ENCODE measurements at places on chromosomes 3 and 15.

DNA sequence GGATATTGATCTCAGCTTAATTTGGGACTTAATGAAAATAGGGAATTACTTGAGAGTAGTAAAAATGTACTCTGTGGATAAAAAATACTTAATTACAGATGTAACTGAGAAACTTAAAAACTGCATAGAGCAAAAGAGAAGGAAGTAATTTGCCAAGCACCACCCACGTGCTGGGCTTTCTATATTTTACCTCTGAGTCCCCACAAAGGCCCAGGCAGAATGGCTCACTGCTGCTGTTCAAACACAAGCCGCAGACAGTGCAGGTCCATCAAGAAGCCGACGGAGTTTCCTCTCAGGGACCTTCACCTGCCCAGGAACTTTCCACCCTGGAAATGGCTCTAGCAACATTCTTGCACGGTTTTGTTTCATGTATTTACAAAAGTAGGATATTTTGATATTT, 77.2 kb upstream of the TRPM1 start:
- no peak for DNase-seq

DNA sequence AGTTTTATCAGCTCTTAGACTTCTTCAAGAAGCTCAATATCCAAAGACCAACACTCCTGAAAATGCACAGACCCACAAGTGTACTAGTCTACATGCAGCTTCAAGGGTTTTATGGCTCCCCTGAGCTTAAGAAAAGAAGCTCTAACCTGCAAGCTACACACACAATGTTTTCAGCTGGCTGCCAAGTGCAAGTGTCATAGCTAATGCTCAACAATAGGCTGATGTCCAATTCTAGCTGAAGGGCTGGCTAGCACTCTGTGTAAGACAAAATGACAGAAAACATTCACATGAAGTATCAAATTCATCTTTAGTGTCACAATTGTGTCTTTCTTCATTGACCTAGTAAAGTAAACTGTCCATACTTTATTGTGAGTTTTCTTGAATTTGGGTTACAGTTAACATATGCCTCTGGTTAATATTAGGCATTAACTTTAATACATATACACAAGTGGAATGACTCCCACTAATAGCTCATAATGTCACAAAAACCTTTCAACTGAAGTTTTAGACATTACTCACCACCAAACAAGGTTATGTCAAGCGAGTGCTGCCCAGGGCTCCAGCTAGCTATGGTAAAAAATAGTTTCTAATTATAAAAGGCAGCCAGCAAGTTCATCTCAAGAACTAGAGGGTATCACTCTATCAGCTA, 15.1 kb downstream of the ABI3BP start:
- no peak for DNase-seq

- DNase-seq, result no peak
Measured at GRCh38 chr3:105364128-105364527, 2.6 kb upstream of the ALCAM start.

- no peak for DNase-seq
Measured at GRCh38 chr3:35596335-35596995, 42.9 kb upstream of the ARPP21 start.

- no peak for DNase-seq
Measured at GRCh38 chr15:48012191-48012590, 108.6 kb upstream of the SLC24A5 start.

- DNase-seq, result no peak
Measured at GRCh38 chr3:12484983-12485327, 675 bp downstream of the TSEN2 start.

DNA sequence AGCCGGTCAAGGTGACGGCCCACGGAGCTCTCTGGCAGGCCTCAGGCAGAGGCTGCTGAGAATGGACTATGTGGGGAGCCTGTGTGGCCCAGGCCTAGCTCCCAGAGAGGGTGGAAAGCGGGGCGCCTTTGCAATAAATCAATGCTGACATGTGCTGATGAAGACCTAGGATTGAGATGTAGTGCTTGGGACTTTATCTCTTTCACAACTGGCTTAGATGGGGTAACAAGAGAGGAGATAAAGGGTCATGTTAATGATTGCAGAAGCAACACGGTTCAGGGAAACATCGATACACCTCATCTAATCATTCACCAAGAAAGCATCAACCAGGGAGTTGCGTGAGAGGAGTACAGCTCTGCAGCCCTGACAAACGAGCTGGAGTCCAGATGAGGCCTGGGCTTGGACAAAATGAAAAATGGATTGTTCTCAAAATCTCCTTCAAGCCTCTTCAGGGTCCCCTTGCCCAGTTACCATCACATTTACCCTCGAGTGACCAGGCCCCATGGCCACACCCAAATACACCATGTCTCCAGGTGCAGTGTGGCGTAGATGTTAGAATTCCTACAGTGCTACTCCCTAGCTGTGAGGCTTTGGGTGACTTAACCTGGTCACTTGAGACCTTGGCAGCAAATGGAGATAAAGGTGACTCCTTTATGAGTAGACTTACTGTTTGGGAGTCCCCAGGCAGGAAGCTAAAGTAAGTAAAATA, 146.4 kb upstream of the LIPC start:
- no peak for DNase-seq

GRCh38 chr3:139935016-139935865, at the start of gene CLSTN2:
TSS of gene CLSTN2 (plus strand) at chr3:139935185.
- no peak for DNase-seq

- DNase-seq, result no peak
Measured at GRCh38 chr3:117874904-117875874, 1159.5 kb downstream of the IGSF11 start.

- no peak for DNase-seq
Measured at GRCh38 chr3:186425788-186426730, 64.0 kb upstream of the DGKG start.

- no peak for DNase-seq
Measured at GRCh38 chr3:168341192-168341815, 245.6 kb upstream of the GOLIM4 start.

- DNase-seq, result no peak
Measured at GRCh38 chr3:51620543-51620942, 50.5 kb upstream of the TEX264 start.

DNA sequence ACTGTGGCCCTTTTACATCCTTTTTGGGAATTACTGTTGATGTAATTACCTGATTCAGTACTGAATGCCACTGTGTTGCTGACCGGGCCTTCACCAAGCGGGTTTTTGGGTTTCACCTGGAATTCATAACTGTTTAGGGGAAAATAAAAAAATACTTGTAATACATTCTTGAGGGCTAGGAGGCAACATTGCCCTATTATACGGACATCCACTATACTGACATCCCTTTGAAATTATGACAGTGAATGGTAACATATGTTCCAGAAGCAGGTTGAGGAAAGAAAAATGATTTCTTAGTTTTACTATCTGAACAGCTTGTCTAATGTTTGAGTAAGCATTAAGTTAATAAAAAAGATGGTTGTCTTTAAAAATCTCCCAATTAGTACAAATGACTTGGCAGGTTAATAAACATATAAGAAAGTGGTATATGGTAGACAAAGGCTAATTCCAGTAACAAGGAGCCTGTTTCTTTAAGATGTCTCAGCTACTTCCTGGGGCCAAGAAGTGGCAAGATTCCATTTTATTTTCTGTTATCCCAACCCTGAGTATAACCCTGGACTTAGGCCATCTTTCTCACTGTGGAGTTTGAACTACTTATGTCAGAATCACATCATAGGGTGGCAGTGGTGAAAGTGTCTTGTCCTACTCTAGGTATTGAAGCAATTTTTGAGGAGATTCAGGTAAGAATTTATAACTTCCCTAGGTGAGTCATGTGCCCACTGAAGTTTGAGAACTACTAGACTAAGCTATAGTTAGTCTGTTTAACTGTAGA, 45.5 kb downstream of the TFG start:
- no peak for DNase-seq

GRCh38 chr15:60081976-60082375, 77.9 kb downstream of the FOXB1 start:
- DNase-seq, result no peak

DNA sequence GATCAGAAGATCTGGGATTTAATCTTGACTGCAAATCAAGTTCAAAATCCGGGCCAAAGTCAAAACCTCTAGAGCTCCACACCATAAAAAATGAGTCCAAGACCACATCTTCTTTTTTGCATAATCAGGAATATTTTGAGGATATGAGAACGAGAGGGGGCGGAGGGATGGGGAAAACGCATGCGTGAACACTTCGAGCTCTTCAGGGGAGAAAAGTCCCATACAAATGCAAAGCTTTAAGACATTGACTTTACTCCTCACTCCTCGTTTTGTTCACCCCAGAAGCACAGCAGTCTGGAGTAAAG, 68.2 kb downstream of the SUMF1 start:
- DNase-seq, result no peak

- no peak for DNase-seq
Measured at GRCh38 chr3:88626456-88627120, 476.8 kb downstream of the C3orf38 start.

DNA sequence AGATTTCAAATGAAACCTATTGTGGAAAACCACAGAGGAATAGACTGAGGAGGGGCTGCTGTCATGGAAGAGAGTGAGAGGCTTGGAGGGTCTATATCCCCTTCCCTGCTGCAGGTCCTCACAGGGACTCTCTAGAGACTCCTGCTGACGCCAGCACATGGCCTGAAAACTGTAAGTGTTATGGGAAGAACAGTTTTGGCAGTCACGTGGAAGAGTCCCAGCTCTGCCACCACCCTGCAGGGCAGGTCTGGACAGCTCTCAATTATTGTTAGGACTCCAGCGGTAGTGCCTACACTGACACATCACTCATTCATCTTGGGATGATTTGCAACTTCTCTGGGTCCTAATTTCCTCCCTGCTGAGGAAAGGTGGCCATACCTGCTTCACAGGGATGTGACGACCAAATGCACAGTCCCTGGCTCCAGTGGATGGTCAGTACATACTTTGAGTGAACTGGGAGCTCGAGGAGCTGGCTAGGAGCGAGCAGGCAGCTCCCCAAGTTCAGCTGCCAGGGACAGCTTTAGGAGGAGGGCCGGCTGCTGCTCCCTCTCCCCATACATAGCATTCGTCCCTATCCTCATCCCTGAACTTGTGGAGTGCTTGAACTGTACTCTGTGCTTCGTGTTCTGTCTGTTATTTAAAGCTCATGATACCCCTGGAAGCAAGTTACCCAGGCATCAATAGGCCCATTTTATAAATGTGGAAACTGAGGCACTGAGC, 49.2 kb downstream of the CTXND1 start:
- DNase-seq, result no peak

- no peak for DNase-seq
Measured at GRCh38 chr15:66461917-66462316, 35.6 kb downstream of the SNAPC5 start.

- DNase-seq, result no peak
Measured at GRCh38 chr3:55576621-55577388, 89.7 kb upstream of the WNT5A start.

DNA sequence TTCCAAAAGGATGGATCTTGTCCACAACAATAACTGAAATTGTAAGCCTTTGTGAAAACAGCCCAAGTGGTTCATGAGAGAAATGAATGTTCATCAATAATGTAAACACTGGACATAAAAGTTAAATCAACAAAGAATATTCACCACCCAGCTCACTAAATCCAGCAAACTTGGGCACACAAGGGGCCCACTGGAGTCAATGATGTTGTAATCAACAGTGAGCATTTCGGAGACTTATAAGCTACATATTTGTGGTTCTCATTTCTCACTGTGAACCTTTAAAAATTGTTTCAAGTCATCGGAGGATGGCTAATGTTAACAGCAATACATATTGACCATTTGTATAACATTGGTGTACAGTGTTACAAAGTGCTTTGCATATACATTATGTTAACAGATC, 63.1 kb downstream of the VGLL4 start:
- no peak for DNase-seq

DNA sequence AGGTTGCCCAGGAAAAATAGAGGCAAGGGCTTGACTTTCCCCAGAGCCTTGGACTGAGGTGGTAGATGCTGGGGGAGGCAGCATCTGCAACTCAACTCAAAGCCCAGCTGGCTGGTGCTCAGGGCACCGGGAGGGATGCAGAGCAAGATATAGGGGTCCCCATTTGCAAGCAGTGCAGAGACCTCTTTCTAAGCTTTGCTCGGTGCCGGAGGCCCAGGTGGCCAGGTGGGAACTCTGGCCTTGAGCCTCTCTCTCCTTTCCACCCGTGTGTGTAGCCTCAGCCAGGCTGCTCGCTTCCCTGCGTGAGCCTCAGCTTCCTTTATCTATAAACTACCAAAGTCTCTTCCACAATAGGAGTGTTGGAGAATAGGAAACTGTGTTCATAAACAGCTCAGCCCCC, 36.5 kb downstream of the SLC6A6 start:
- DNase-seq, result no peak

DNA sequence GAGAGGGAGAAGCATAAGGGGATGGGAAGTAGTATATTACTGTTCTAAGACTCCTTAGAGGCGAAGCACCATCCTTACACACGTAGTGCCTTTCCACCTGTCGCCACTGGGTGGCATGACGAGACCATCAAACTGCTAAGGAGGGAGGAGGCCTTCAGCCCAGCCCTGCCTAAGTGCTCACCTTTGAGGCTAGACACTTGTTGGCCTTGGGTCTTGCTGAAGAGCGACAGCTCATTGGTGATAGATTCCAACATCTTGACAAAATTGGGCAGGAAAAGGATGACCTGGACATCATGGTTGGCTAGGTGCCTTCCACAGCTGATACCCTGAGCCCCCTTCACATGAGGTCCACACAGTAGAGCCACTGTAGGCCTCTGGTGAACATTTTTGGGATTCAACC, 19.6 kb downstream of the CLK3 start:
- DNase-seq, result peak; percentile 56

GRCh38 chr3:192639987-192640386, 87.4 kb downstream of the FGF12 start:
- DNase-seq, result no peak

- no peak for DNase-seq
Measured at GRCh38 chr3:109728861-109729494, 391.6 kb upstream of the DPPA4 start.

DNA sequence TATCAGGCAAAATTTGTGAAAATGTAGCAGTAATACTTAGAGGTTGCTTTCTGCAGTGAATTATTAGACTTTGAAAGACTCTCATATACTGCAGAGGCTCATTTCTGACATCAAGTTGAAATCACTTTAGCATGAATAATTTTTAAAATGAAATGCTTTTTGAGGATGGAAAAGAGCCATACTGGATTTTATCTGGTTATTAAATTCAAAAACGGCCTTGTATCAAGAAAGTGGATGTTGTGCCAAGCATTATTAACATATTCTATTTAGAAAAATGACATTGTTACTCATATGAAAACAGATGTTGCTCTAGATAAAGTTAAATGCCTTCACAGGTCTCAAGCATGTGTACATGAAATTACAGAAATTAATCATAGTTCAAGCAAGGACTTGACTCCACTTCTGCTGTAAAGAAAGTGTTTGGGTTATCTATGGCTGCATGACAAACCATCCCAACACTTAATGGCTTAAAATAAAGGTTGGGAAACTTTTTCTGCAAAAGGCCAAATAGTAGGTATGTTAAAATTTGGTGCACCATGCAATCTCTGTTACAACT, 64.5 kb upstream of the ZNF280D start:
- no peak for DNase-seq

- DNase-seq, result no peak
Measured at GRCh38 chr3:100150473-100150872, 36.2 kb upstream of the FILIP1L start.

- DNase-seq, result no peak
Measured at GRCh38 chr3:78139166-78139565, 1099.3 kb downstream of the ROBO2 start.

GRCh38 chr15:64686130-64686735, 89.2 kb downstream of the RBPMS2 start:
- no peak for DNase-seq

- no peak for DNase-seq
Measured at GRCh38 chr3:117170094-117170493, 460.5 kb downstream of the TUSC7 start.
